ENCODE measurements at places on chromosomes 6 and 20. TPM values are rescaled to one million over a fixed set of nuclear protein-coding genes. Genes with fewer than 3 reads are reported as not detected.

The CRISP3 gene
- polyA plus RNA-seq: not detected

The CRISP2 gene
- not detected for polyA plus RNA-seq

GRCh38 chr20:44809380-44810060 lies 826 bp downstream of the RIMS4 start:
- no peak for DNase-seq

GRCh38 chr6:89272596-89272995 lies 42.5 kb downstream of the GABRR2 start:
- no peak for DNase-seq
